ENCODE measurements at places on chromosomes 5 and 9. TPM values are rescaled to one million over a fixed set of nuclear protein-coding genes. Genes with fewer than 3 reads are reported as not detected.
A peak's percentile ranks its signal among the peaks of the same experiment; 100 is the strongest.

SPINK7 gene
- not detected for total RNA-seq

SLC1A3 gene
- 29.7 TPM for total RNA-seq

DNA sequence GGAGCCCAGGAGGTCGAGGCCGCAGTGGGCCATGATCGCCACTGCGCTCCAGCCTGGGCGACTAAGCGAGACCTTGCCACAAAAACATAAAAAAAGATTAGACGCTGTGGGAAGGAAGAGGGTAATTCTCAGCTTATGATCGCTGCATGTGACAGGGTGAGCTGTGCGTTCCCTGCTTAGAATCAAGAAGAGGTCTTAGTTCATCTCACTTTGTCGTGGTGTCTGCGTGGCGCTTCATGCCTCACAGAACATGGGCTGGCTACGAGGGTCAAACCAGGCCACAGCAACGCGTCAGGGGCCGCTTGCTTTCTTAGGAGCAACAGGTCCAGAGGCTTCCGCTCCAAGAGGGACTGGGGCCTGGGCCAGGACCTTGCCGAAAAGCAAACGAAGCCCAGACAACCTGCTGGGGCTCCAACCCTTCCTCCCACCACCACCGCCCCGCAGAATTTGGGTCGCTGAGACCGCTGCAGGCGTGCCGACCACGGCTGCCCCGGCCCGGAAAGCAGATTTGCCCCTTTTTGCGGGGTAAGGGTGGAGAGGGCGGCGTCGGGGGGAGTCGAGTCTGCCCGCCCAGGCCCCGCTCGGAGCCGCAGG is 10.0 kb upstream of the GRIN1 start:
- peak; percentile 35 for DNase-seq

- DNase-seq = no peak
These were observed 133.0 kb downstream of the GNA14 start for GRCh38 chr9:77514886-77515711.

DNA sequence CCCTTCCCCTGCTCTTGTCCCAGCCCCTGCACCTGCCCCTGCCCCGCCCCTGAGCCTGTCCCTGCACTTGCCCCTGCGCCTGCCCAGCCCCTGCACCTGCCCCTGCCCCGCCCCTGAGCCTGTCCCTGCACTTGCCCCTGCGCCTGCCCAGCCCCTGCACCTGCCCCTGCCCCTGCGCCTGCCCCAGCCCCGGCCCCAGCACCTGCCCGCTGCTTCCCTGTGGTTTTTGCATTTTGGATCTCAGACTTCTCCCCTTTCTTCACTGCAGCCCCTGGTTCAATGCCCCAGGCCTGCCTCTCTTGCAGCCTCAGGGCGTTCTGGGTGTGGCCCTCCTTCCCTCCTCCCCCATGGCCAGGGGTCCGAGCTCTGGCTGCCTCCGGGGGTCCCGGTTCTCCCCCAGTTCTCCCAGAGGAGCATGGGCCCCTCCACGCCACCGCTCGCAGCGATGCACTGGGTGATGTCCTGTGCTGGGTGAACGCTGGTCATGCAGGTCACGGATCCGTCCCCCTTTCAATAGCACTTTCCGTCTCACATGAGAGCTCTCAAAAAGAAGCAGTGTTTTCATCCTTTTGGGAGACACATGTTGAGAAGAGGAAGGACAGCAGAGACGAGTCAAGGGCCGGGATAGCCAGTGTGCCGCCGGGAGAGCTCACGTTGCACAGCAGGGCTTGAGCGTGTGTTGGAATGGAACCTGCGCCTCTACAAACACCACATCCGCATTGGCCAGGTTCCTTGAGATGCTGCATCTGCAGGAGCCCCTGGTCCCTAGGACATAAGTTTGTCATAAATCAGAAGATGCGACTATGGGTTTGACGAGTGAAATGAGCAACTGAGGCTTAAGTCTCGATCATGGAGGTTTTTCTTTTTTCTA is 44.0 kb upstream of the IRX4 start:
- DNase-seq = no peak

DNA sequence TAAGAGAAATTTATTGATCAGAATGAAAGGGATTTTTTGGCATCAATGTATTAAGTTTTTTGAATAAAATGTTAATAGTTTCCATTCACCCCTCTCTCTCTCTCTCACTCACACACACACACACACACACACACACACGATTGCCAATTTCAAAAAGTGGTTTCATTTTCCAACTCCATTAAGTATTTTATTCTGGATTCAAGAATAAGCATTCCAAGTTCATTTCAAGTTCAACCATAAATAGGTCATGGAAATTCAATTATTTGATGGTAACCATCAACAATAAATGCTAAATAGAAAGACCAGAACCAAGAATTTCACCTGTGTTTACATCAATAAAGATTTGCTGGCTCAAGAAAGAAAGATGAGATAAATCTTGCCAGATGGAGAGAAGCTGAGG is 171.6 kb downstream of the ADAMTS12 start:
- no peak for DNase-seq

GRCh38 chr5:154166901-154167791 is 23.4 kb upstream of the GALNT10 start:
- no peak for DNase-seq

- DNase-seq = no peak
These were observed 1.8 kb upstream of the NOTCH1 start for GRCh38 chr9:136547508-136548215.

- no peak for DNase-seq
These were observed 1087.7 kb upstream of the SEMA6A start for GRCh38 chr5:117662361-117662760.

DNA sequence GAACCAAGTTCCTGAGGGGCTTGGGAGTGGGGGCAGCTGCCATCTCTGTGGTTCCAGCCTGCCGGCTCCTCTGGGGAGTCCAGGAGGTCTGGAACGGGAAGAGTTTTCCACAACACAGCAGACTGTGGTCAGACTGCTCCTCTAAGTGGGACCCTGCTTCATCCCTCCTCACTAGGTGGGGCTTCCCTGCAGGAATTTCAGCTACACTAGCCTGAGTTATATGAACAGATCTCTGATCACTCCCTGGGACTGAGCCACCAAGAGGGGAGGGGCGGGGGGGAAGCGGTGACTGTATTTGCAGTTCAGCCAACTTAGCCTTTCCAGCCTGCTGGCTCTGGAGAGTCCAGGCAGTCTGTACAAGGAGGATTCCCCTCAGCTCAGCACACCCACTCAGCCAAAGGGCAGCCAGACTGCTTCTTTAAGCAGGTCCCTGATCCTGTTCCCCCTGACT is 19.4 kb downstream of the DTWD2 start:
- peak; percentile 45 for DNase-seq

GRCh38 chr5:80339116-80339515 is 19.3 kb downstream of the SPZ1 start:
- no peak for DNase-seq

Measured in stomach (tissue), 19 donors.